T-helper 2 cell treated with Interferon-gamma antibody and Interleukin-4, amounts not matched to agents 5 μg/mL and 100 μg/mL, for 36 hours (primary cell): ENCODE measurements at places on chromosomes 7 and 10.

DNA sequence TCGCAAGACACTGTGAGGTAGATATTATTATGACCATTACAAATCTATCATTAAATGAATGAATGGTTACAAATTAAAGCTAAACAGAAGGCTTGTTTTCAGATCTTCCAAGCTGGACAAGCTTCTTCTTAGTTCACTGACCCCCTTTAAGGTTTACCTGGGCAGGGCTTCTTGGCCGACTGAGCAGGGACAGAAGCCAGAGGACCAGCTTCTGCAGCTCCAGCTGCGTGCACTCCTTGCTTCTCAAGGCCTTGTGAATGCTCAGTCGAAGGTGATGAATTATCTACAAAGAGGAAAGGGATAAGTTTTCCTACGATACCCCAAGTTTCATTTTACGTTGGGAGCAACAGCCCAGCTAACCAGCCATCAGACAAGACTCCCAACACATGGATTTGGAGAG lies 9.3 kb downstream of the ZC3HAV1L start:
- H3K27me3 ChIP-seq: no peaks in the 10 kb centered on the region
- DNase-seq: no peak
- peaks cover 16% of the 10 kb centered on the region for H3K4me1 ChIP-seq

DNA sequence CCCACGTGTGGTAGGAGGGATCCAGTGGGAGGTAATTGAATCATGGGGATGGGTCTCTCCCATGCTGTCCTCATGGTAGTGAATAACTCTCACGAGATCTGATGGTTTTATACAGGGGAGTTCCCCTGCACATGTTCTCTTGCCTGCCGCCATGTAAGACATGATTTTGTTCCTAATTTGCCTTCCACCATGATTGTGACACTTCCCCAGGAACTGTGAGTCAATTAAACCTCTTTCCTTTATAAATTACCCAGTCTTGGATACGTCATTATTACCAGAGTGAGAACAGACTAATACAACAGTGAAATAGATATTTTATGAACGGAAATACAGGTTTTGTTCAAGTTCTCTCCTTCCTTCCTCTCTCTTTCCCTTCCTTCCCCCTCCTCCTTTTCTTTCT lies 15.8 kb downstream of the CALD1 start:
- H3K4me3 ChIP-seq: no peak overlapping the region
- no peaks in the 10 kb centered on the region for H3K27me3 ChIP-seq
- peaks cover 3% of the 10 kb centered on the region for H3K4me1 ChIP-seq
- H3K27ac ChIP-seq: no peak overlapping the region

- no peak for DNase-seq
- H3K27ac ChIP-seq: no peak overlapping the region
- no peaks in the 10 kb centered on the region for H3K36me3 ChIP-seq
- H3K4me3 ChIP-seq: no peak overlapping the region
- no peaks in the 10 kb centered on the region for H3K27me3 ChIP-seq
- no peaks in the 10 kb centered on the region for H3K4me1 ChIP-seq
Measured at GRCh38 chr7:146067880-146068279, 48.7 kb upstream of the CNTNAP2 start.

DNA sequence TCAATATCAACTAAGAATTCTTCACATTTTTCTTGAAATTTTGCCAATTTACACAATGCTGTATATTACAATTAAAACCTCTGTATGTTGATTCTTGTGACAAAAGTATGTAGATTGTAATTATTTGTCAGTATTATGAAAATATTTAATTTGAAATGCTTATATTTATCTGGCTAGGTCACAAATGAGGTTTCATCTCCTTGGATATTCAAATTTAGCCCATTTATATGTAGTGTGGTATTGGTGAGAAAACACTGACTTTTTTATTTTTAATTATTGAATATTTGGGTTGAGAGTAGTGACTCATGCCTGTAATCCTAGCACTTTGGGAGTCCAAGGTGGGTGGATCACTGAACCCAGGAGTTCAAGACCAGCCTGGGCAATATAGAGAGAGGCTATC lies 2.9 kb upstream of the RARRES2 start:
- H3K4me1 ChIP-seq: no peaks in the 10 kb centered on the region
- no peak overlapping the region for H3K4me3 ChIP-seq
- H3K27ac ChIP-seq: no peak overlapping the region
- no peak for DNase-seq

- H3K27ac ChIP-seq: no peak overlapping the region
- H3K4me3 ChIP-seq: no peak overlapping the region
- H3K36me3 ChIP-seq: no peaks in the 10 kb centered on the region
- peaks cover 4% of the 10 kb centered on the region for H3K27me3 ChIP-seq
Measured at GRCh38 chr10:93290661-93291354, 191.3 kb downstream of the MYOF start.
